Left hindlimb (tissue), 1 donor: ENCODE measurements at places on chromosomes 11 and 22.

- no peak for DNase-seq
Measured at GRCh38 chr11:1499261-1499890, 12.8 kb upstream of the MOB2 start.

- DNase-seq = no peak
Measured at GRCh38 chr11:12464303-12464702, 86.9 kb downstream of the PARVA start.

DNA sequence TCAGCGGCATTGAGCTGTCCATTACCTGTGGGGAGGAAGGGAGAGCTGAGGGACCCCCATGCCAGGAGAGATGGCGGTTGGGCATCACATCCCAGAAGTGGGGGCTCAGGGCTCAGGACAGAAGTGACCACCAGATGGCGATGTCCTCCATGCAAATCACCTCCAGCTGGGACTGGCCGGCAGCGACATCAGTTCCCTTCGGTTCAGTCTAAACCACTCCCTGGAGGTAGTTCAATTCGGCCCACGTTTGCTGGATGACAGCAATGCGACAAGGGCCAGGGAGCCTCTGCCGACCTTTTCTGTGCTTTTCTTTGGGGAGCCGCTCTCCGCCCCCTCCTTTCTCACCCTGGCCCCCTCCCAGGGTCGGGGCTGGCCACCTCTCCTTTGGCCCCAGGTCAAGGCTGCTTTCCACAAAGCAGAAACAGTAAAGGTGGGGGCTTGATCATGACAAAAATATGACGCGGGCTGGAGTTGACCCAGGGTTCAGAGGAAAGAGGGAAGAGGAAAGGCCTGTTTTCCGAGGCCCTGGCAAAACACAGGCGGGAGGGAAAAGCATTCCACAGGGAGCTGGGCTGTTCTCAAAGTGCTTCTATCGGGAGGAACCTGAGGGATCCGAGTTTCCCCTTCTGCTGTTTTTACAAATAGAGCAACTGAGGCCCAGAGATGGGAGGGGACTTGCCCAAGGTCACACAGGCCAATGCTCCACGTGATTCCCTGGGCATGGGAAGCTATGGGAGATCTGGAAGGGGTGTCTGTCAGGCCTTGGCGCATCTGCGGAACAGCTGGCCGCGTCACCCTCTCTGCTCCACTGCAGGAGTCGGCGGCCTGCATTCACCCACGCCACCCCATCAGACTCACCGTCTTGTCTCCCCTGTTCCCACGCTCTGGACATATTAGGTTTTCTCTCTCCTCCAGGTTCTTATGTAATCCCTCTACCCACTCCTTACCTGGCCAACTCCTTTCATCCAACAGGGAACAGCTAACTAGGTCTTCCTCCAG lies 54.7 kb downstream of the FBXO7 start:
- DNase-seq = peak; percentile 87

GRCh38 chr11:3102641-3102921 lies 45.4 kb upstream of the CARS1 start:
- DNase-seq = no peak

DNA sequence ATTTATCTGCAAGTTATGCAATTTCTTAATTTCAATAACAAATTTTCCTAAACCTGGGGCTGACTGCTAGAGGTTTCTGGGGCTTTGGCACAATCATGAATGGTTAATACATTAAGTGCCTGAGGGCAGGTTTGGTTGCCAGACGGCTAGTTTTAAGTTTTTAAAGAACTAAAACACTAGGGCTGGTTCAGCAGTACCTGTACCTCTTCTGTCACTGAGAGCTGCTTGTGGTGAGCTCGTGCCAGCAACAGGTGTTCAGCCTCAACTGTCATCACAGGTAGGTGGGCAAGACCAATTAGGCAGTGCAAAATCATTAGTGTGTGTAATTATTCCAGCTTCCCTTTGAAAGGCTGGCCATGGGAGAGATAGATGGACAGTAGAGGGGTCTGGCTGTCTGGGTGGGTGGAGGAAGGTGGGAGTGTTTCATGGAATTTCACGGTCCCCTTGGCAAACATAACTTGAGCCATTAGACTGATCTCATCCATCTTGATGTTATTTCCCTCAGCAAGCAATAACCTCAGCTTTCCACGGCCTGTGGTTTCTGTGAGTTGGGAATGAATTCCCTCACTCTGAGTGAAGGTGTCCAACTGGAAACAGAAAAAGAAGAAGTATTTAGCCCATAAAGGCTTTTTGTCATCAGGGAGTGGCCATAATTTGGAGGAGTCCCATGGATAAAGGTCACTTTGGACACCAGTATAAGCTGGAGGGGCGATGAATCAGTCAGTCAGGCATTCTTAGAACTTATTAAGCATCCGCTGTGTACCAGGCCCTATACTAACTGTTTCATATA lies 114.8 kb downstream of the SNX19 start:
- DNase-seq = no peak

GRCh38 chr11:95515371-95515770 lies 274.2 kb downstream of the FAM76B start:
- no peak for DNase-seq

GRCh38 chr22:47297261-47298016 lies 535.0 kb downstream of the TBC1D22A start:
- DNase-seq = no peak

- no peak for DNase-seq
Measured at GRCh38 chr11:48142889-48143288, 73.7 kb upstream of the OR4B1 start.

DNA sequence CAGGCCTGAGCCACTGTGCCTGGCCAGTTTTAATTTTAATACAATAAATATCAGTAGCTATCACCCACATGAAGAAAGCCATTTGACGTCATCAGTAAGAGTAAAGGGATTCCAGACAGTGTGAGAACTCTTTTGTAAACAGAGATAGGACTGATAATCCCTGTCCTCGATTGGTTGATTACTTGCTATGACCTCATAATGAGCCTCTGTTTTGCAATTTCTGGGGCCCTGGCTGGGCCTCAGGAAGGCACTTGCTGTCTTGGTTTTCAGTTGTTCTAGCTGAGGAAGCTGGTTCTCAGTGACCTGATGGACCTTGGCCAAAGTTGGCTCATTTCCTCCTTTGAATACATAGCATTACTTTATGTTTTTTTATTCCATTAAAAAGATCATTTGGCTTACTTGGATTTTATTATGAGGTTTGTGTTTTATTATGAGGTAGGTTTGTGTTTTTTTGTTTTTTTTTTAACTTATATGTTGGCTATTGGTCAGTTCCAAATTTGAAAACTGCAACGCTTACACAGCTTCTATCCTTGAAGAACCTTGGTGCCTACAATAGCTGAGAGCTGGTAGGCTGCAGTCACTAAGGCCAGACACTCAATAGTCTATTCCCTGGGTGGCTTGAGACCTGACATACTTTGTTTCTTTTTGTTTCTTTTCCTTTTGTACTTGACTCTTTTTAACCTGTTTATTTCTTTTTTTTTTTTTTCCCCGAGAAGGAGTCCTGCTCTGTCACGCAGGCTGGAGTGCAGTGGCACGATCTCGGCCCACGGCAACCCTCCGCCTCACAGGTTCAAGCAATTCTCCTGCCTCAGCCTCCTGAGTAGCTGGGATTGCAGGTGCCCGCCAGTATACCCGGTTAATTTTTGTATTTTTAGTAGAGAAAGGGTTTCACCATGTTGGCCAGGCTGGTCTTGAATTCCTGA lies 20.0 kb downstream of the MARK2 start:
- no peak for DNase-seq

- no peak for DNase-seq
Measured at GRCh38 chr11:83871054-83871453, 584.9 kb upstream of the CCDC90B start.

DNA sequence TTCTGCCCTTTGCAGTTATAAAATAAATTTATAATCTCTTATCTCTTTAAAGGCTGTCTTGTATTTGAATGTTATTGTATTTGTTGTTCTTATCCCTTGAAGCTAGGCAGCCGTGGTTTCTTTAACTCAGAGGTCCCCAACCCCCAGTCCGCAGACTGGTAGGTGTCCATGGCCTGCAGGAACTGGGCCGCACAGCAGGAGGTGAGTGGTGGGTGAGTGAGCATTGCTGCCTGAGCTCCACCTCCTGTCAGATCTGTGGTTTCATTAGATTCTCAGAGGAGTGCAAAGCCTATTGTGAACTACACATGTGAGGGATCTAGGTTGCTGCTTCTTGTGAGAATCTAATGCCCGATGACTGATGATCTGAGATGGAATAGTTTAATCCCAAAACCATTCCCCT lies 380.0 kb upstream of the CCDC90B start:
- no peak for DNase-seq

- no peak for DNase-seq
Measured at GRCh38 chr11:88181776-88182175, 6.5 kb upstream of the RAB38 start.

GRCh38 chr11:1231396-1232020 lies 8.6 kb downstream of the MUC5B start:
- DNase-seq = peak; percentile 19

DNA sequence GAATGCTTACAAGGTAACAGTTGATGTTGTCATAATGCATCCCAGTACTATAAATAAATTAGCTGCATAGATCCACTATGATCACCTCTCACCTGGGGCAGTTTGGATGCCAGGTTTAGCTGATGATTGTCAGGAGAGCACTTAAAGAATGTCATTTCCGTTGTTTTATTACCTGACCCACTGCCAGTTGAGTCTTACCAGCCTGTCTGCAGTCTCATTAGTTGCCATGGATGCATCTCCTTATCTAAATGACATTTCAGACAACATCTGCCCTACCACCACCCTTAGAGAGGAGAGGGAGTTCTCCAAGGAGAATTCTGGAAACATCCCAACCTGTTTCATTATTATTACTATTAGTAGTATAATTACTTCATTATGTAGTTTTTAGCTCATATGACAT lies 339.1 kb upstream of the API5 start:
- DNase-seq = no peak

DNA sequence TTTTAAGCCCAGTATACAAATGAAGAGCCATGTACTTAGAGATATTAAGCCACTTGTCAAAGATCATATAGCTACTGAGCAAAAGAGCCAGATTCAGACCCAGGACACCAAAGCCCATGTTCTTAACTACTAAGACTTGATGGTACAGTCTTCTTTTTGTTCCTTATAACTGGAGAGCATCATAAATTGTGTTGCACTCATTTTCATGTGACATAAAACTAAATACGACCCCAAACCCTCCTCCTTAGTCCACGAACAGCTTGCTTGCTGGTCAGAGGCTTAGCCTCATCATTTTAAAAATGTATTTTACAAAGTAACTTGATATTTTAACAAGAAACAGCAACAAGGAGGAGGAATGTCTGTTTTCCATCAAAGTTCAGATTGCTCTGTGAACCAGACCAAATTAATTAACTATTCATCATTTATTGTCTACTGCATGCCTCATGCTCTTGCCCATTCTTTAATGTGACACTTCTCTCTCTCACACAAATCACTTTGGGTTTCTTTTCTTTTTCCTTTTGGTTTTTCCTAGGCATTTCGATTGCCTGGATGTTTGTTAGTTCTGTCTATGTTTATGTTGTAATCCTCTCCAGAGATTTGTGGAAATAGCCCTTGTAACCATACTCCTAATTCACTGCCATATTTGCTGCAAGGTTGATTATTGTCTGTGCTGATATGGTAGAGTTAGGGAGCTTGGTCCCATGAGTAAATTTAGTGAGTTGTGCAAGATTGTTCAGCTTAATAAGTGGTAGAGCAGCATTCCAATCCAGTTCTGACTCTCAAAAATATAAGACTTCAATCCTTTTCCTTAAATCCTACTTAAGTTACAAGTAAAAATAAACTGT lies 8.4 kb upstream of the ARHGAP20 start:
- DNase-seq = no peak

- no peak for DNase-seq
Measured at GRCh38 chr11:16861862-16862261, 123.4 kb downstream of the C11orf58 start.

DNA sequence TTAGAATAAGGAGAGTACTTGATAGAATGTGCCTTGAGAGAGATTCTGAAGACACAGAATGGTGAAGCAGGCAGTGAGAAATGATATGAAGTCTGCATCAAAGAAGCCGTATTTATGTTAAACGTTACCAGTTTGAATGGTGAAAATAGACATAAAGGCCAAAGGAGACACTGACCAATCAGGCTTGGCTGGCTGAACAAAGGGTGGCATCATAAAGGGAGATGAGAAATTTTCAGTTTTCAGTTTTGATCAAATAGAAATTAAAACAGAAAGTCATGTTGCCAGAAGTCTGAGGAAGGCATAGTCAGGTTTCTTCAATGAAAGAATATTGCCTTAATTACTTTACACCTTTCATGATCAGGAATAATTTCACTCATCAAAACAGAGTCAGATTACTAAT lies 6.6 kb downstream of the OR51F1 start:
- DNase-seq = no peak

GRCh38 chr11:62855571-62856332 lies 16.4 kb upstream of the WDR74 start:
- peak; percentile 97 for DNase-seq

GRCh38 chr11:66278363-66279091 lies 552 bp downstream of the CNIH2 start:
- no peak for DNase-seq

- peak; percentile 85 for DNase-seq
Measured at GRCh38 chr11:130434521-130435223, 6.3 kb upstream of the ADAMTS8 start.

- no peak for DNase-seq
Measured at GRCh38 chr22:27677905-27678458, 123.6 kb downstream of the MN1 start.
